ENCODE measurements at places on chromosomes 5 and 9.

- DNase-seq, result no peak
These were observed 2.5 kb downstream of the EGFL7 start for GRCh38 chr9:136665111-136665703.

- no peak for DNase-seq
These were observed 12.0 kb downstream of the NIPSNAP3B start for GRCh38 chr9:104775976-104776375.

- DNase-seq, result peak; percentile 94
These were observed 62.6 kb downstream of the SUSD1 start for GRCh38 chr9:112112519-112112918.

GRCh38 chr9:87909310-87910041, 8.3 kb upstream of the SPATA31C1 start:
- DNase-seq, result peak; percentile 83

DNA sequence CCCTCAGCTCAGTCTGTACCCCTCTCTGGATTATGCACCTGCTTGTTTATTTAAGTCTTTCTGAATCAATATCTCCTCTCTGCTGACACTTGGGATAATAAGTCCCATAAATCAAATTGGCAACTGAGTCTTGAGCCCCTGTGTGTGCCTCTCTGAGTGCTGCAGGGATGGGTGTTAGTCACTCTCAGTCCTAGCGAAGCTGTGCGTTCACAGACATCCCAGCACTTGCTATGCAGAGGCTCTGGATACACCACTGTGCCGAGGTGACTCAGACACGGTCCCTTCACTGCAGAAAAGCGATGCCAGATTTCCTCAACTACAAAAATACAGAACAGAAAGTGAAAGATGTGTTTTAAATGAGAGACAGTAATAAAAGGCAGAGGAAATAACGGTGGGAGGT, 4.1 kb upstream of the KCNMB1 start:
- no peak for DNase-seq

GRCh38 chr9:8571643-8572042, 772.1 kb upstream of the DMAC1 start:
- DNase-seq, result no peak

DNA sequence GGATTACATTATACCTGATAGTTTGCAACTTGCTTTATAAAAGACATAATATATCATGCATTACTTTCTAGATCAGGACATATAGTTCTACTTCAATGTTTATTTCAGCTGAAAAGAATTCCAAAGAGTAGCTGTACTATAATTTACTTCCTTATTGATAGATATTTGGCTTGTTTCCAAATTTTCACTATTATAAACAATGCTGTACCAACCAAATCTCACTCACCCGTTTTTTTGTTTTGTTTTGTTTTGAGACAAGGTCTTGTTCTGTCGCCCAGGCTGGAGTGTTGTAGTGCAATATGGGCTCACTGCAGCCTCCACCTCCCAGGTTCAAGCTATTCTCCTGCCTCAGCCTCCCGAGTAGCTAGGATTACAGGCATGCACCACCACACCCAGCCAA, 132.7 kb downstream of the GNAQ start:
- DNase-seq, result no peak

- peak; percentile 77 for DNase-seq
These were observed 86.8 kb upstream of the CDH6 start for GRCh38 chr5:31106691-31107090.

DNA sequence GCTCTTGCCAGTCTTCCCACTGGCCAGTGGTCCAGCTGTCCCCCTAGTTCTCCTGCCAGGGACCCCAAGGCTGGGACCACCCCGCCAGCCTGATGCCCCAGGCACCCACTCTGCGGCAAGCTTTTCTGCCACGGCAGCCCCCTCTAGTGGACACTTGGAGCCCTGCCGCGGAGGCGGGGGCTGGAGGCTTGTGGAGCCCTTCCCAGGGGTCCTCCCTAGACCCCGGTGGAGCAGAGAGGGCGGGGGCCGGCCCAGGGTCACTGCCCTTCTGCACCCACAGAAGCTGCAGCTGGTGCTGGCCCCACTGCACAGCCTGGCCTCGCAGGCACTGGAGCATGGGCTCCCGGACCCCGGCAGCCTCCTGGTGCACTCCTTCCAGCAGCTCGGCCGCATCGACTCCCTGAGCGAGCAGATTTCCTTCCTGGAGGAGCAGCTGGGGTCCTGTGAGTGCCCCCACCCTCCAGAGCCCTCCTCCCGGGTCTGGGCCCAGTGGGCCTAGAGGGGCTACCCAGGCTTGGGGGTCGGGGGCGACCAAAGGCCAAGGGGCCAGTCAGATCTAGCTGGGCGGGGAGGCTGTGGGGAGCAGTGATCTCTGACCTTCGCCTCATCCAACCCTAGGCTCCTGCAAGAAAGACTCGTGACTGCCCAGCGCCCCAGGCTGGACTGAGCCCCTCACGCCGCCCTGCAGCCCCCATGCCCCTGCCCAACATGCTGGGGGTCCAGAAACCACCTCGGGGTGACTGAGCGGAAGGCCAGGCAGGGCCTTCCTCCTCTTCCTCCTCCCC, 9.1 kb downstream of the EGFL7 start:
- DNase-seq, result no peak
